ENCODE measurements at places on chromosomes 7 and 10.

- DNase-seq, result peak; percentile 31
Observed at GRCh38 chr10:91907914-91908336, 1.4 kb downstream of the FGFBP3 start.

DNA sequence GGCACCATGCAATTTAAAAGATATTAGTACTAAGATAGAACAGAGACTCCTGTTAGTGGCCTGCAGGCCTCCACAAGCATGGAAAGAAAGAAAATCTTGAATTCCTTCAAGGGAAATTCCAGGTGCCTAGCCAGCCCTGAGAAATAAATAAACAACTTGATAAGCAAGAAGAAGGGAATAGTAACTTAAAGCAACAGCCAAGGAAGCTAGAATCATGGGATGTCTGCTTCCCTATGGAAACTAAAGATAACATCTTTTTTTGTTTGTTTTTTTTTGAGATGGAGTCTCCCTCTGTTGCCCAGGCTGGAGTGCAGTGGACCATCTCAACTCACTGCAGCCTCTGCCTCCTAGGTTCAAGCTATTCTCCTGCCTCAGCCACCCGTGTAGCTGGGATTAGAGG, 128.6 kb downstream of the SKIDA1 start:
- no peak for DNase-seq

- no peak for DNase-seq
Observed at GRCh38 chr10:21092683-21093524, 195.8 kb upstream of the NEBL start.

DNA sequence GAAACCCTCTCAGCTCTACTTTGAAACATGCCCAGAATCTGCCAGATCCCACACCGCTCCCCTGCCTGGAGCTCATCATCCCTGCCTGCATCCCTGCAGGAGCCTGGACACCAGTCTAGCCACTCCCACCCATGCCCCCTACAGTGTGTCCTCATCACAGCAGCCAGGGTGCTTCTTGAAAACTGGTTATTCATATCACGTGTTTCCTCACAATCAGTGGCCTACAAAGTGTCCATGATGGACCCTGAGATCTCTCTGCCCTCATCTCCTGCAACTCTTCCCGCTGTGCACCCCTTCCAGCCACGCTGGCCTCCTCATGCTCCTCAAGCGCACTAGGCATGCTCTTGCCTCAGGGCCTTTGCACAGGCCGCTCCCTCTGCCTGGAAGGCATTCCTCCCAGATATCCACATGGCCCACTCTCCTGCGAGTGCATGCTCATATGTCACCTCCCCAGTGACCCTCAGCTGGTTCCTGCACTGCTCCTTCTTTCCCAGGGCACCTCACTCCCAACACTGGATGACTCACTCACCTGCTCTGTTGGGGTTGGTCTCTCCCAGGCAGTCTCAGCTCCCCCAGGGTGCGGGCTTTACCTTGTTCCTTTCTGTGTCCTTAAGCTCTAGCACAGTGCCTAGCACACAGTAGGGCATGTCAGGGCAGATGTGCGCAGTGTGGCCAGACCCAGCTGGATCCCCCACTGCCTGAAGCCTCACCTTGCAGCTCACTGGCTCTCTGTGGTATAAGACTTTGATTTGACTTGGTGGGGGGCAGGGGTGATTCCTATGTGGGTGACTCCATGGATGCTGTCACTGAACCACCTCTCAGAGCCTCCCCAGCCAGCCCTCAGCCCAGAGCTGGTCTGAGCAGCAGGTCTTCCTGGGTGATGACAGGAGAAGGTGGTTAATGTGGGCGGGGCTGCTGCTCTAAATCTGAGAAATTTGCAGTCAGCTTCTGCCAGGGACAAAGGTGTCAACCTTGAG, 37.3 kb downstream of the CDH23 start:
- DNase-seq, result no peak

GRCh38 chr10:30184397-30185033, 125.1 kb upstream of the JCAD start:
- DNase-seq, result no peak

GRCh38 chr10:16905320-16905719, 88.1 kb upstream of the RSU1 start:
- no peak for DNase-seq

DNA sequence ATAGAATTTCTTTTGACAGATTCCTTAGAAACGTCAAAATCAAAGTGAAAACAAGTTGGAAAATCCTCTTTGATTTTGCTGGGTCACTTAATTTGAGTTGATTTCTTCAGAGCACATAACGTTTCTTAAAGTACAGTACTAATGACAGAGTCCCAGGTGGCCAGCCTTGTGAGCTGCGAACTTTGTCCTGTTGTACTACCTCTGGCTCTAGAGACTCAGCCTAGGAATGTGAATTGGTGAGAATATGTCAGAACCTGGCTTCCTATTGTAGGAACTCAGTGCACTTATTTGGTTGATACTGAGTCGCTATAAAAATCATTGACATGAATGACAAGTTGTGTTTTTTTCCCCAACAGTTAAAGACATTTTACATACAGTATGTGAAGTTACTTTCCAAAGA, 20.2 kb downstream of the SDK1 start:
- DNase-seq, result no peak

DNA sequence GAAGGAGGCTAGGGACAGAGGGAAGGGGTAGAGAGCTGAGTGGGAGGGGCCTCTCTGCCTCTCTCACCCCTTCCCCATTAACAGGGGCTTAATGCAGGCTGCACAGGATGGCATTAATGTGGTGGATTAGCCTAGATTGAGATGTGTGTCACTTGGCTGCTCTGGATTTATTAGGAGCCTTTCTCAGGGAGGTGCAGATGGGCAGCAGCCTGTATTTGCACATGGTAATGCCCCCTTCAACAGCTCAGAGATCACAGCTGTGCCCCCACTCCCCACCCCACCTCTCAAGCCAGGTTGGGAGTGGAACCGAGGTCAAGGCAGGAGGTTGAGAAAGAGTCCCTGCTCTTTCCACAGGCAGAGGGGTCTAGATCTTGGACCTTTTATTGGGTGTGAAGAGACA, 7.3 kb downstream of the PITX3 start:
- DNase-seq, result no peak

GRCh38 chr7:106018566-106019469, 55.8 kb downstream of the CDHR3 start:
- no peak for DNase-seq

All from cerebellar cortex (tissue), 1 donor.